Activated CD4-positive, alpha-beta memory T cell treated with anti-CD3 and anti-CD28 coated beads, Interleukin-2, amount 10 ng/mL, durations not matched to agents 7 days and 5 days (primary cell): ENCODE measurements at places on chromosomes 1 and 21. TPM values are rescaled to one million over a fixed set of nuclear protein-coding genes. Genes with fewer than 3 reads are reported as not detected.

TNFSF18 gene
- total RNA-seq = not detected

DNA sequence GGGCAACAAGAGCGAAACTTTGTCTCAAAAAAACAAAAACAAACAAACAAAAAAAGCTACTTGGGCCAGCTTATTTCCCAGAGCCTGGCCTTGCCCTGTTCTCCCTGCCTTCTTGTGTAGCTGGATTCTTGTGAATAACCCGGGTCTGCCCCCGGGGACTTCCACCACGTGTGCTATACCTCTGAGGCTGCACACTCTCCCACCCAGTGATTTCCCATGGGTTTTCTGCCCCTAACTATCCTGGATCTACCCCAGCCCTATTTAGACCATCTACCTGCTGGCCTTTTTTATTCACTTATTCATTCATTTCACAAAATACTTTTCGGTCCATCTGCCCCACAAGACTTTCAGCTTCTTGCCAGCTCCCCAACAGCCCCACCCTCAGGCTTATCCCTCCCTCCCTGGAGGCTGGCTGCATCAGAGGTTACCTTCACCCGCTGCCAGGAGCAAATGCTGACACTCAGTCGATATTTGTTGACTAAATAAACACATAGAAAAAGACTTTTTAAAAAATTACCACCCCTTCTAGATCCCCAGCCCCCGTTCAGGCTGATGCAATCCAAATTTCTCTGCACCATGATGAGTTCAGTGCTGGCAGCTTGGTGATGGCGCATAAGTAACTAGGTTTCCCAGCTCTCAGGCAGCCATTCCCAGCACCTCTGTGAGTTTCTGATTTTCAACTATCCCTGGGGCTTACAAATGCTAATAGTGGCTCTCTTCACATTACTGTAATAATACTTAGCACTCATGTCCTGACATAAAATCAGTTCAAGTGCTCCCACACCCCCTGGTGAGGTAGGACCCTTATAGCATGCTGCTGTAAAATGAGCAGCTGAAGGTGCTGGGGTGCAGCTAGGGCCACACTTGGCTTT, 30.7 kb upstream of the TARBP1 start:
- no peak for DNase-seq

GRCh38 chr21:33380483-33380998, 22.7 kb upstream of the IFNGR2 start:
- DNase-seq = peak; percentile 88

DNA sequence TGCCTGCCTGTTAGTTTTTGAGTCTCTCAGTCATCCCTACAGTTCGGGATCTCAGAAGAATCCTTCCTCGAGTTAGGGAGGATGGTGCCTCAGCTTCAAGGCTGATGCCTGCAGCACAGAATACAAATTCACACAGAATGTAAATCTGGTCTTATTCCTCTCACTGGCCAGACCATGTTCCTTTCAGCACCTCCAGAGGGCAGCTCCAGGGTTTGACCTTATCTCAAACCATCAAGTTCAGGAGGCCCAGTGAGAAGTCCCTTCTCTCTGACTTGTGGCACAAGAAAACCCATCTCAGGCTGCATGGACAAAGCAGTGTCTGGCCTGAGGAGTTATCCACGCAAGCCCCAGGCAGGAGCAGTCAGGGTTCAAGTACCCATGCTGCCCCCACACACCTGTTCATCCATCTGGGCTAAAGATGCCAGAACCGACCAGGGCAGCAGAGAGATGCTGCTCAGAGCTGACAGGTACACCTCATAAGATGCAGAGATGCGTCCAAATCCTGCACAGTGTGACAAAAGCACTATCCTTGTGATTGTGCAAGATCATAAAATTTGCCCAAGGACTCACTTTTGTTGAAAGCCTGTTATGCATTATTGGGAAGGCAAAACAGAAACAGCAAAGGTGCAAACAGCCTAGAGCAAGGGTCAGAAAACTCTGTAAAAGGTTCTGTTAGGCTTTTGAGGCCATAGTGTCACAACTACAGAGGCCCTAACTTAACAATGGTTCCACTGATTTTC, 49.8 kb downstream of the BCAR3 start:
- DNase-seq = no peak

CASQ1 gene
- not detected for total RNA-seq

DNA sequence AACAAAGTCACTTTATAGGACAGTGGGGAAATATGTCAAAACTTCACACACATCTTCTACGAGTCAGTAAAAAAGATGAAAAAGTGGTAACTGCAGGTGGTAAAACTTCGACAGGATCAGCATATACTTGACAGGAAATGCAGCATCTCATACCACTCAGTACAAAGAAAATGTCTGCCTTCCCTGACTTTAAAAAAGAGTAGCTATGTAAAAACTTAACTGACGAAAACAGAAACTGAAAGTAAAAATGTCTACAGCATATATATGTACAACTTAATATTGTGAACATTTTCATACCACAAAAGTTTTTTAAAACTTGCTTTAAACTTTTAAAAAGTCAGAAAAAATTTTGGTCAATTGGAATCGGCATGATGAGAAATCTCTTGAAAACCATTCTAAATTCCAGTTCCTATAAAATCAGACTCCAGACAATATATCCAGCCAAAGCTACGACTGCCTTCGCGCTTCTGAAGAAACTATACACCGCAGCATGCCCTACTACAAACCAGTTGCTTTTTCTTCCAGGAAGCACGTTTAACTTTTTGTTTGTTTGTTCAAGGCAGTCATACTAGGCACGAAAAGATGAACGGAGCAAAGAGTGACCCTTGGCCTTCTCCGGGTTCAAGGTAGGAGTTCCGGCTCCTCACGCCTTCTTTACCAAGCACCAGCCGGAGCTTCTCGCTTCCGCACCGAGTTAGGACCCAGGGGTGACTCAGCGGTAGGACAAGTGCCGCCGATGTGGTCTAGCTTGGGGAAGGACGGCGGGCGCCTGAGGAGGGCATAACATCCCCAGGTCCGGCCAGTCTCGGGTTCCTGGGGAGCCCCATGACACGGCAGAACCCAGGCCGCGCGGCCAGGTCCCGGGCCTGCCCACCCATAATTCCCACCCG, 612 bp downstream of the PSMA5 start:
- peak; percentile 74 for DNase-seq

LCE1E gene
- not detected for total RNA-seq

GRCh38 chr1:208150833-208151458, 93.2 kb downstream of the PLXNA2 start:
- no peak for DNase-seq

GRCh38 chr1:84701376-84701775, 11.1 kb upstream of the SSX2IP start:
- no peak for DNase-seq

LCE1A gene
- not detected for total RNA-seq

- no peak for DNase-seq
Observed at GRCh38 chr1:179253286-179253972, 24.0 kb upstream of the ABL2 start.

- no peak for DNase-seq
Observed at GRCh38 chr1:67130673-67131072, 4.1 kb downstream of the C1orf141 start.

DNA sequence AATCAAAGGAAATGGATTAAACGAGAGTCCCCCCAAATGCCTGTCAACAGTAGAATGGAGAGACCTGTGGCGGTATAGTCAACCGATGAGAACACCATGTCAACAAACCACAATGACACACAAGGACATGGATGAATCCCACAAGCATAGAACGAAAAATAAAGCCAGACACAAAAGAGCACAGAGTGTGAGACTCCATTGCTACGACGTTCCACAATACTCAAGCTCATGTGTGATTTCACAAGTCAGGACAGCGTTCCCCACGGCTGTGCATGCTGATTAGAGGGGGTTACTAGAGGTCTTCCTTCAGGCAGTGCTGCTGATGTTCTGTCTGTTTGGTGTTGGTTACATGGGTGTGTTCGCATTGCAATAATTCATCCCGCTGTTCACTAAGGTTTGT, 5.8 kb upstream of the PLA2G2D start:
- no peak for DNase-seq

GRCh38 chr1:183472488-183473216, at the start of gene SMG7:
Gene SMG7, plus strand, starts transcription at chr1:183472499. Its CDS starts 122 bp downstream, at chr1:183472621.
- DNase-seq = peak; percentile 57

DNA sequence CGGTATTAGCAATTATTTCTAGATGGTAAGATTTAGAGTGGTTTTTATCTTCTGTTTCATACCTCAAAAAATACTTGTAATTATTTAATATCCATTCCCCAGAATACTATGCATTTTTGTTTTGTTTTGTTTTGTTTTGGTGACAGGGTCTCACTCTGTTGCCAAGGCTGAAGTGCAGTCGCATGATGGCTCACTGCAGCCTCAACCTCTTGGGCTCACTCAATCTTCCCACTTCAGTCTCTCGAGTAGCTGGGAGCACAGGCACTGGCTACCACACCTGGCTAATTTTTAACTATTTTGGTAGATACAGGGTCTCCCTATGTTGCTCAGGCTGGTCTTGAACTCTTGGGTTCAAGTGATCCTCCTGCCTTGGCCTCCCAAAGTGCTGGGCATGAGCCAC, 252.7 kb downstream of the AKT3 start:
- DNase-seq = no peak

DNA sequence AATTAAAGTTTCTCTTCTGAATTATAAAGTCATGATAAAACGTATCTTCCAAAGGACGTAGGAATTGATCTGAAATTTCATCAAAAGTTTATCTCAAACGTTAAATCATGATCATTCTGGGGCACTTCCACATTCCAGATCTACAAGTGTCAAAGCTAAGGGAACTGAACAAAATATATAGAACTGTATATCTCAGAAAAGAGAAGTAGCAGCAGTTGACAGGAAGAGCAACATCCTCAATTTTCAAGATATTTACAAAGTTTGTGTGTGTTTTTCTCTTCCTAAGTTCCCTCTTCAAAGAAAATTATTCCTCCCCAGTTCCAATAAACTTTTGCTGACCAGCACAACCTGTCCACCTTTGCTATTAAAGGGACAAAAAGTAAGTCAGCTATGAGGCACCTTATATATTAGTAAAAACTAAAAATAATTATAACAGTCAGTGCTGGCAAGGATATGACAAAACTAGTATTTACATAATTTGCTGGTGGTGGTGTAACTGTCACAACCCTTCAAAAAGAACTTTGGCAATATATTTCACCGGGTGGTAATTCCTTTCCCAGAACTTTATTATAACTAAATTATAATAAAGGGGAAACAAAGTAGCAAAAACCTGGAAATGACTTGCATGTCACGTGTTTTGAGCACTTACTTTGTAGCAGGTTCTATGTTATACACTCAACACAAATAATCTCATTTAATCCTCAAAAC, 38.5 kb upstream of the EYA3 start:
- no peak for DNase-seq

DNA sequence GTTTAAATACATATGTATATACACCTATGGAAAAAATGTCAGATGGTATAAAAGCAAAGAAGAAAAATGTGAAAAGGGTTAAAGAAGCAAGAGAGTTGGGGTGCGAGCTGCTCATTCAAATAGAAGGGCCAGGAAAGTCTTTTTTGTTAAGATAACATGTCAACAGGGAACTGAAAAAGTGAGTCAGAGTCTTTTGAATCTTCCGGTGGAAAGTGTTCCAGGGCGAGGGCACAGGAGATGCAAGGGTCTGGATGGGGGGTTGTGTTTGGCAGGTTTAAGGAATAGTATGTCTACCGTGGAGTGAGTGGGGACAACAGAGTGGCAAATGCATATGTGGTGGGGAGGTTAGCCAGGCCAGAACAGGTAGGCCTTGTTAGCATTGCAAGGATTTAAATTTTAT, 22.2 kb upstream of the GNG12 start:
- no peak for DNase-seq

THEM5 gene
- not detected for total RNA-seq

DNA sequence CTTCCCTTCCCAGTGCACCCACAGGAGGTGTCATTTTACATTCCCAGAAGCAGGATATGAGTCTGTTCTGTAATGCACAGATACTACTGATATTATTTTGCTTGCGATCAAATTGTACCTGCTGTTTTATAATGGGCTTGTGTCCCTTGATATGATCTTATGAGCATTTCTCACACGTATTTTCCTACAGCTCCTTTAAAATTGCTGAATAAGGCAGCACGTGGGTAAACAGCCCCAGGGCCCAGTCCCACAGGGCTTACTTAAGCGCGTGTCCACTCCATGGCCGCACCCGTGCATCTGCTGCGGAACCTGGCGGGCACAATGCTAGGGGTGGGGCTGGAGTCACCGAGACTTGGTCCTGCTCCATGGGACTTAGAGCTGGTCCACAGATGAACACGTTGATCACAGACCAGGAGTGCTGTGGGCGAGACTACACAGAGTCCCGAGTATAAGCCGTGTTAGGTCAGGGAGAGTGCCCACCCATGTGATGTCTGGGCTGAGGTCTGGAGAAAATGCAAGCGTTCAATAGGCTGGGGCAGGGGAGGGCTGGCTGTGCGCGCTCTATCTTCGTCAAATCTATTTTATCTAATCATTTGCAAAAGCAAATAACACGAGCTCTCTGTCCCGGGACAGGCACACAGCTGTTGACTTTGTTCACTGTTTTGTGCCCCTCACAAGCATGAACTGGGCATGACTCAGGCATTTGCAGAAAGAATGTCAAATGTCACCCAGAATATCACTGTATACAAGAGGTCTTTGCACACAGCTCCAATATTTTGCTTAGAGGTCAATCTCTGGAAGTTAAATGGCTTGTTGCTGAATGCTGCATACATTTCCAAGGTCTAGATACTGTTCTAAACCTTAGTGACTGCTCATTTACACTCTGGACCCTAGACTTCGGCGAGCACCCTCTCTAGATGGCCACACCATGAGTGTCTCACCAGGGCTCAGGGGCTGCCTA, 119.3 kb downstream of the CRYAA start:
- no peak for DNase-seq
